Activated gamma-delta T cell treated with anti-CD3 and anti-CD28 coated beads, Interleukin-2, amount 50 U/mL, for 16 hours (primary cell): ENCODE measurements at places on chromosomes 11 and 22.

DNA sequence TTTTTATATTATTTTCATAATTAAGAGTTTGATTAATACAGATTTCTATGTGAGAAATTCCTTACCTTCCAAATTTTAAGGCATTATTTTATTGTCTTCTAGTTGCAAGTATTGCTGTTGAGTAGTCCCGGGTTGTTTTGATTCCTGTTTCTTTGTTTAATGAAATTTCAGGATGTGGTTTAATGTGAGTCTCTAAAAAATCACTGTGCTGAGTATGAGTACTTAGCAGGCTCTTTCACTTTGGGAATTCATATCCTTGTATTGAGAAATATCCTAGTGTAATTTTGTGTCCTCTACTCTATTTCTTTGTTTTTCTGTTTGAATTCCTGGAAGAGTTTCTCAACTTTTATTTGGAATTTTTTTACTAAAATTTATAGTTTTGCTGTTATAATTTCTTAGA is 113.2 kb downstream of the TMEM135 start:
- no peak for DNase-seq

DNA sequence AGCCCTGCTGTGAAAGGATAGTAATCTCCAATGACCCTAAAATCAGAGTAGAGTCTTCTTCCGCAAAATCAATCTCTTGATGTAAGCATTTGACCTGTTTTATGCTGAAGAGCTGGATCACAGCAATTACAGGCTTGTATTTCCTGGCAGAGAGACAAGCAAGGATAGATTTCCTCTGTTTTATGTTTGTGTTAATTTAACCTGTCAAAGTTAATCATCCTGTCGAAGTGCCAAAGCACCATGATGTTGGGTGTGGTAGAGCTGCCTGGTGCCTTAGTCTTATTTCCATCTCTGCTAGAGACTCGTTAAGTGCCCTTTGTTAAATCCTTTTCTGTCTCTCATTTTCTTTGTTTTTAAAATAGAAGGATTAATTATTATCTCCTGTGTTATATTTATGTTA is 248.1 kb downstream of the CNTN5 start:
- DNase-seq: no peak

DNA sequence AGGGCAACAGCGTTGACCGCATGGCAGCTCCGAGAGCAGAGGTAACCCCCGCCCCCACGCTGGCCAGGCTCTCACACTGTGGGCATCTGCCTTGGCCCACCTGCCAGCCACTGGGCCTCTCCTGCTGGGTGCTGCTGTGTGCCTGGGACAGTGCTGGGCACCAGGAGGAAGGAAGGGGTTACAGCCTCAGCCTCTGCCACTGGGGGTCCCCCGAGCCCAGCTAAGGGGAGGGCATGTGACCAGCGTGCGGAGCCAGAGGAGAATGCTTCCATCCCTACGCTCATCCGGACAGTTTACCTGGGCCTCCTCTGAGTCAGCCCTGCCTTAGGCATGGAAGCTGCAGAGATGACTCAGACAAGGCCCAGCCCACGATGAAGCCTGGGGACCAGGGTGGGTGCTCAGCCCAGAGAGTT is 10.9 kb downstream of the NCF4 start:
- DNase-seq: no peak

GRCh38 chr11:124717786-124718651 is 21.7 kb upstream of the NRGN start:
- DNase-seq: no peak

- no peak for DNase-seq
Measured at GRCh38 chr11:116730241-116730561, 42.6 kb downstream of the BUD13 start.

DNA sequence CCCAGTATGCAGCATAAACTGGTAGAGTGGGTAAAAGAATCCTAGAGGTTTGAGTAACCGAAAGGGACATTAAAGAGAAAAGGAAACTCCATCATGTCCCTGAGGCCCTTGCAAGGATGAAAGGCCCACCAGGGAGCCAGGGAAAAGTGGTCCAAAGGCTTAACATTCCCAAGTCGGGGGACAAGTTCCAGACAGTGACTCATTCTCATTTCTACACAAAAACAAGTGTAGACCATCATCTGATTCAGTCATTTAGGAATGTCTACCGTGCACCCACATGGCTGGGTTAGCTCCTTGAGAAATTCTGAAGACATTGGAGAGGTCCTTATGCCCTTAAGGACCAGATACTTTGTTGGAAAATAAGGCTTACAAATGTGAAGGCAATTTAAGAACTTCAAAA is 4.8 kb upstream of the NOX4 start:
- DNase-seq: no peak

DNA sequence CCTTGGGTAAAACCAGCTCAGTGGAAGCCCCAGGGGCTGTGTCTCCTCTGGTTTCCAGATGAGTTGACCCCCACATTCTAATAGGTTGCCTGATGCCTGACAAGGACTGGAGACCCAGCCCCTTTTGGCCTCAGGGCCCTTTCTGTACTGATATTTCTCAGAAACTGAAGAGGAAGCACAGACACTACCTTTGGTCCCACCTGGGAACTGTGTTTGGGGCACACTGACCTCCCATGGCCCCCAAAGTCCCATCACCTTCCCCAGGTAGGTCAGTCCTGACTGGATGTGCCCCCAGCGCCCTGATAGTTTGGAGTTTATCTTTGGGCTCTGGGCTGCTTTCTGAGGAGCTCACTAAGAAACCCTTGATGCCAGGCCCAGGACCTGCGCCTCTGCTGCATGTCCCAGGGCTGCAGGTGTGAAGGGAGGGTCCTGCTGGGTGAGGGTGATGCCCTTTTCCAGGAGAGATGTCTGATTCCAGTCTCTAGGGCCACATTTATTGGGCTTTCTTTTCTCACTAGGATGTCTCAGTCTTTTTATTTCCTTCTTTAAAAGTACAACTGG is 106.7 kb downstream of the GGTLC2 start:
- DNase-seq: no peak

DNA sequence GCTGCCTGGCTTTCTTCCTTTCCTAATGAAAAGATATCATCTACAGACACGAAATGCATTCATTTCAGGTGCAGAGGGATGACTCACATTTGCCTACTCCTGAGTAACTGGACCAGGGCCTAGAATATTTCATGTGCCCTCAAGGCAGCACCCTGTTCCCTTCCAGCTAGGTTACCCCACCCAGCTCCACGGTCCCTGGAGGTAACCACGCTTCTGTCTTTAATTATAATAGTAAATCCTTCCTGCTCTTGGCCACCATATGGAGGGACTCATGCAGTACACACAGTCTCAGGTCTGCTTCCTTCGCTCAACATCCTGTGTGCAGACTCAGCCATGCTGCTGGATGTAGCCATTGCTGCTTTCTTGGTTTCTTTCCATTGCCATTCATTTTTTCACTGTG is 22.3 kb downstream of the DHCR7 start:
- no peak for DNase-seq

GRCh38 chr22:45273452-45274075 is 11.2 kb upstream of the UPK3A start:
- no peak for DNase-seq

DNA sequence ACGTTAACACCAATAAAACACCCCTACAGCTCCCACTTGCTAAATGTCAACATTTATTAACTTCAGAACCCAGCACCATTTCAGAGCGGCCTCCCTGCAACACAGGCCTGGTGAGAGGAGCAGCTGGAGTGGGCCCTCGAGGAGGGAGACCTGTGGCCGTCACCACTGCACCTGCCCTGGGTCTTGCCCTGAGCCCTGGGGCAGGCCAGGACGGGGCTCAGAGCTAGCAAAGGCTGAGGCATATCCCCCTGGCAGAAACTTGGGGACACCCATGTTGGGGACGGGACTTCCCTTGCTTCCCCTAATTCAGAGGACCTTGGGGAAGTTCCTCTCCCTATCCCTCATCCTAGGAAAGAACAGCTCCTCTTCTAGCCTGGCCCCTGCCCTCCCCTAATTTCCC is 137.3 kb upstream of the THY1 start:
- no peak for DNase-seq

DNA sequence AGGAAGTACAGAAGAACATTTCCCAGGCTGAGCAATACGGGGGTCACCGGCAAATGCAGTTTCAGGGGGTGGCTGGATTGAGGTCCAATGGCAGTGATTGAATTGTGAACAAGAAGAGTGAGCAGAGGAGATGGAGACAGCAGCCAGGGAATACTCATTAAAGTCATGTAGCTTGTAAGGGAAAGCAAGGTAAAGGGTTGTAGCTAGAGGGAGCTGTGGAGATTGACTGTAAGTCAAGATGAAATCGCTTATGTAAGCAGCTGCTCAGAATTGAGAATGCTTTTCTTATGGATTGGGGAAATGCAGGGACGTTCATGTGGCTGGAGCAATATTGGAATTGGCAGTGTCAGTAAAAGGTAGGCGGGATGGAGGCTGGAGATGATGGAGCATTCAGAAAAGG is 111.4 kb upstream of the TBCEL start:
- DNase-seq: no peak

- DNase-seq: no peak
Measured at GRCh38 chr22:17753401-17753989, 20.8 kb downstream of the BID start.

GRCh38 chr22:28506150-28506535 is 173.5 kb downstream of the TTC28 start:
- DNase-seq: no peak

GRCh38 chr22:31230871-31231621 is 18.9 kb downstream of the LIMK2 start:
- peak; percentile 14 for DNase-seq

- no peak for DNase-seq
Measured at GRCh38 chr11:12287009-12287373, 90.4 kb upstream of the PARVA start.

- DNase-seq: peak; percentile 25
Measured at GRCh38 chr11:128776424-128777284, 82.8 kb downstream of the FLI1 start.

GRCh38 chr11:5605849-5606248 is 9.4 kb downstream of the TRIM6 start:
- no peak for DNase-seq

DNA sequence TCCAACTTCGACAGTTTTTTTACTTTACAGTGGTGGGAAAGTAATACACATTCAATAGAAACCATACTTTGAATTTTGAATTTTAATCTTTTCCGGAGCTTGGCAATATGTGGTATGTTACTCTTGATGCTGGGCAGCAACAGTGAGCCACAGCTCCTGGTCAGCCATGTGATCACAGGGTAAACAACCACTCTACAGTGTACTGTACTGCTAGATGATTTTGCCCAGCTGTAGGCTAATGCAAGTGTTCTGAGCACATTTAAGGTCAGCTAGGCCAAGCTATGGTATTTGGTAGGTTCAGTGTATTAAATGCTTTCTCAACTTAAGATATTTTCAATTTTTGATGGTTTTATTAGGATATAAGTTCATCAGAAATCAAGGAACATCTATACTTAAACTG is 48.7 kb upstream of the GRIK4 start:
- no peak for DNase-seq

DNA sequence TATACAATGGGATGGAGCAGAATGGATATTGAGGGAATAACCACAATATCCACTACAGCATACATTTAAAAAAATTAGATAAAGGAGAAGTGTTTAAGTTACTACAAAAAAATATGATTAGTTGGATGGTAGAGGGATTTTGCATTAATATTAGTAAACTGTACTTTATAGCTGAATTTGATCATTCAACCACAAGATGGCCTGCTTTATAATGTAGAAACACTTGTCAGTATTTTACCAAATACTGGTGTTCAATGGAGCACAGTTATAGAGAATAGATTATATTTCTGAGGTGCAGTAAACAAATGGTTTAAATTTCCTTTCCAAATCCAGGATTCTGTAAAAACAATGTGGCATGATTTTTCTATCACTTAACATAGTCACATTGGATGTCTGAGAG is 818.8 kb upstream of the CHORDC1 start:
- no peak for DNase-seq

- DNase-seq: no peak
Measured at GRCh38 chr22:50542416-50542927, 3.2 kb upstream of the KLHDC7B start.

DNA sequence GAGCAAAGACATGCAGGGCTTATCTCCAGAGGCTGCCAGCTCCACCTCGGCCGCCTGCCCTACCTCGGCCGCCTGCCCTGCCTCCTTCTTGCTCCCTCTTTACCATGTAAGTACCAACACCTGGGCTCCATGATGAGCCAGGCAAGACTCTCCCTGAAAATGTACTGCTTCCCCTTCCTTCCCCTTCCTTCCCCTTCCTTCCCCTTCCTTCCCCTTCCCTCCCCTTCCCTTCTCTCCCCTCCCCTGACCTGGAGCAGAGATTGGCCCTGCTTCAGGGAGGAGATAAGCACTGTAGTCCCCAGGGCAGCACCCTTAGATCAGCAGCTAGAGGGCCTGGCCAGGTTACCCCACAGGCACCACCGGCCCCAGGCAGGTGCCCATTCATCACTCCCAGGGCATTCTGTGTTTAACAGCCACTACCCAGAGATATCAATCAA is 25.4 kb upstream of the ADORA2A start:
- DNase-seq: no peak

GRCh38 chr11:12170984-12171383 is 60.6 kb downstream of the MICAL2 start:
- DNase-seq: no peak

DNA sequence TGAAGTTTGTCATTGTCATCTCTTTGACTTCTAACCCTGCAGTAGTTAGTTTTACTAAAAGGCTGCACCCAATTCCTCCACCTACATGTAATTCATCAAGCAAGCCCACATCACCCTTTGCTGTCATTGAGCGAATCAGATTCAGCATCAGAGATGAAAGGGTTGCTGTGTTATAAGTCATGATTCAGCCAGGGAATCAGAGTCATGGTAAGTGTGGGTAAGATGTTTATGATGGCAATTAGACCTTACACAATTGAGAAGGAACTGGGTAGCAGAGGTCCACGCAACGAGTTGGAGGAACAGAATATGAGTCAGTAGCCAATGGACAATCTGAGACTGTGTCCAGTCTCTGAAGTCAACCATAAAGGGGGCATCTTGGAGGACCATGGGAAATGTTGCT is 162.8 kb upstream of the SNX19 start:
- DNase-seq: no peak
